Smooth muscle cell of bladder (primary cell): ENCODE measurements at places on chromosomes 1 and 21. TPM values are rescaled to one million over a fixed set of nuclear protein-coding genes. Genes with fewer than 3 reads are reported as not detected.

Gene VWA1
- 2.8 and 3.7 TPM in 2 replicates for total RNA-seq

Gene CYP2J2
- under 0.01 TPM in 2 replicates for total RNA-seq

Gene ILDR2
- under 0.01 TPM in 2 replicates for total RNA-seq

Gene LRRC38
- 0.09 and 0.28 TPM in 2 replicates for total RNA-seq

Gene OR14K1
- not detected in 2 replicates for total RNA-seq

Gene FAM72C
- 0.18 and 0.28 TPM in 2 replicates for total RNA-seq

Gene FALEC
- 0.18 and 0.57 TPM in 2 replicates for total RNA-seq

Gene SYPL2
- 0.28 and 0.46 TPM in 2 replicates for total RNA-seq

Gene FMO1
- 0.14 and 0.37 TPM in 2 replicates for total RNA-seq

Gene PTGS2
- 30.7 and 53.3 TPM in 2 replicates for total RNA-seq

Gene HEYL
- total RNA-seq = 0.09 TPM in 1 of 2 replicates, not detected in the other

Gene AIM2
- not detected in 2 replicates for total RNA-seq

Gene GIPC2
- 0.09 and 0.14 TPM in 2 replicates for total RNA-seq

Gene GSTM5
- 8.5 and 13.3 TPM in 2 replicates for total RNA-seq

Gene TAL1
- total RNA-seq = under 0.01 TPM in 2 replicates

Gene RBM11
- not detected in 2 replicates for total RNA-seq

Gene DPH2
- 10.0 and 12.0 TPM in 2 replicates for total RNA-seq

Gene RGS4
- total RNA-seq = 6.5 and 30.6 TPM in 2 replicates

Gene SPATA21
- not detected in 2 replicates for total RNA-seq

Gene NUF2
- total RNA-seq = 0.92 and 1.3 TPM in 2 replicates
